ENCODE measurements at places on chromosomes 5 and 9. TPM values are rescaled to one million over a fixed set of nuclear protein-coding genes. Genes with fewer than 3 reads are reported as not detected.

The KIF4B gene
- not detected for total RNA-seq

The CMYA5 gene
- 0.16 TPM for total RNA-seq

DNA sequence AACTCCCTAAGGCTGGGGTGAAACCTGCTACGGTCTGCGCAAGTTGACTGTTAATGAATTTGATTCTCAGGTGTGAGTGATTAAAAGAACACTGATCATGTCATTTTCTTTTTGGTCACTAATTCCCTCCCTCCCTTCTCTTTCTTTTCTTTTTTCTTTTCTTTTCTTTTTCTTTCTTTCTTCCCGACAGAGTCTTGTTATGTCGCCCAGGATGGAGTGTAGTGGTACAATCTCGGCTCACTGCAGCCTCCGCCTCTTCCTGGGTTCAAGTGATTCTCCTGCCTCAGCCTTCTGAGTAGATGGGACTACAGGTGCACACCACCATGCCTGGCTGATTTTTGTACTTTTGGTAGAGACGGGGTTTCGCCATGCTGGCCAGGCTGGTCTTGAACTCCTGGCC is 2.6 kb downstream of the ANXA1 start:
- no peak for DNase-seq
- peak overlapping the region; percentile 91 for H3K27ac ChIP-seq
- H3K4me3 ChIP-seq: peak overlapping the region; percentile 72
- H3K27me3 ChIP-seq: no peaks in the 10 kb centered on the region
- peaks cover 80% of the 10 kb centered on the region for H3K4me1 ChIP-seq
- peaks cover 16% of the 10 kb centered on the region for H3K36me3 ChIP-seq

- DNase-seq: no peak
- peak overlapping the region; percentile 92 for H3K4me3 ChIP-seq
- peak overlapping the region; percentile 94 for H3K27ac ChIP-seq
- H3K36me3 ChIP-seq: peaks cover 39% of the 10 kb centered on the region
- H3K27me3 ChIP-seq: no peaks in the 10 kb centered on the region
- H3K4me1 ChIP-seq: peaks cover 51% of the 10 kb centered on the region
Observed at GRCh38 chr5:180806351-180807011, 3.9 kb upstream of the MGAT1 start.

GRCh38 chr5:89493414-89493813 is 610.4 kb upstream of the MEF2C start:
- H3K4me1 ChIP-seq: no peaks in the 10 kb centered on the region
- no peak overlapping the region for H3K4me3 ChIP-seq
- no peaks in the 10 kb centered on the region for H3K27me3 ChIP-seq

DNA sequence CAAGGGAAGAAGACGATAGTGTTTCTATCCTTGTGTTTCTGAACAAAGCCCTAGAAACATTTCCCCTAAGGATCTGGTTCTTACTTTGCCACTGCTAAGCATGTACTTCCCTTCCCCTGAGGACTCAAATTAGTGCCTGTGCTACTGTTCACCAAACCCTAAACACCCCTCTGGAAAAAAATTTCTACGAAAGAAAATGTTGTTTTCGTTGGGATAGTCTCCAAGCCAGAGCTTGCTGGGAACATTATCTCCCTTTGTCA is 294.6 kb downstream of the BNC2 start:
- H3K27me3 ChIP-seq: peaks cover 9% of the 10 kb centered on the region
- no peaks in the 10 kb centered on the region for H3K36me3 ChIP-seq
- H3K27ac ChIP-seq: no peak overlapping the region
- no peak for DNase-seq
- H3K4me1 ChIP-seq: no peaks in the 10 kb centered on the region
- H3K4me3 ChIP-seq: no peak overlapping the region

DNA sequence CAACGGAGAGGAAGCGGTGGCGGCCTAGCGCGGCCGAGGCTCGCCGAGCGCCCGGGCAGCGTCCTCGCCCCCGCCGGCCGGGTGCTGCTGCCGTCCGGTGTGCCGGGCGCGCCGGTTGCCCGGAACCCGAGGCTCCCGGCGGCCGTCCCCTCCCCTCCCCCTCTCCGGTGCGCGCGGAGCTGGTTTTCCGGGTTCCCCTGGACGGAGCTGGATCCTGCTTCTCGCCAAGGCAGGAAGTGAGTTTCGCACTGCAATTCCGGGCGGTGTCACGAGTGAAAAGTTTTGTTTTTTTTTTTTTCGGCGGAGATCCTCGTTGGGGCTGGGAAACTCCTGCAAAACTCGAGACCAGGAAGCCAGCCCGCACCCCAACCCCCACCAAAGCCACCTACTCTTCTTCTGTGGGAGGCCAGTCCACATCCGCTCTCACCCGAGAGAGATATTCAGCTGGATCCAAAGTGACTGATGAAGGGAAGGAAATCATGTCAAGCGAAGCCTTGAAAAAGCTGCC is at the start of gene ERBIN:
Gene ERBIN (plus strand): TSS at position 300 of the 508 bp plus-strand sequence. CDS start 66,144 bp downstream, outside the sequence.
- H3K4me3 ChIP-seq: peak within 1 kb of the TSS; percentile 90
- H3K27me3 ChIP-seq: no peaks in the 10 kb centered on the region
- H3K36me3 ChIP-seq: peaks cover 14% of the 10 kb centered on the region
- peak; percentile 68 for DNase-seq

- DNase-seq: no peak
- peaks cover 7% of the 10 kb centered on the region for H3K27me3 ChIP-seq
- H3K27ac ChIP-seq: no peak overlapping the region
- no peak overlapping the region for H3K4me3 ChIP-seq
Observed at GRCh38 chr5:150587856-150588595, 52.4 kb upstream of the SYNPO start.

DNA sequence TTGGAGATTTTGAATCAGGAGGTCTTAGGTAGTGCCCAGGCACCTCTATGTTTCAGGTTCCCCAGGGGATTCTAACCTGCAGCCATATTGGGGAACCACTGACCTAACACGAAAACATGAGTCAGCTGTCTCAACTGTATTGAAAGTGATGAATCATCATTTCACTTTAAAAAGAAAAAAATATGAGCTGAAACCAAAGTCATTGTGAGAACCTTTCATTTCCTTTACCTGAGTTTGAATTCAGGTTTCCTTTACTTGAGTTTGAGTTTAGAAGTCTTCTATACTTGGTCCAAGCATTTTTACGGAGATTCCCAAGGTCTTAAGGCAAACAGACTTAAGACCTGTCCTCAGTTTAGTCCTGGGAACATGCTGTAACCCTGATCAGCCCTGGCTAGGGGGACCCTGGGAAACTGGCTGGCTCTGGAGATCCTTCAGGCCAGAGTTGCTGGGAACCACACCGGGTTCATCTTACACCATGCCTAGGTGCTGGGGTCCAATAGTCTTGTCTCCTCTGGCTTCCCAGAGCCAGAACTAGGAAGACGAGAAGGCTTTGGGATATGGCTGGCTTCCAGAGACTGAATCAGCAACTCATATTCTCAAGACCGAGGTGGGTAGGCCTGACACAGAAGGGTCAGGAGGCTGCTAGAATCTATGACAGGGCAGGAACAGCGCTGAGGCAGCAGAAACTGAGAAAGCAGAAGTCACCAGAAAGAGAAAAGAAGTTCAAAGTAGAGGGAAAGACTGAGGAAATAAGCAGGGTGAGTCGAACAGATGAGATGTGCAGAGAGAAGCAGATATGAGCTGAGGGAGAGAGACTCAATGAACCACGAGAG is 16.4 kb upstream of the PDCD1LG2 start:
- no peak overlapping the region for H3K27ac ChIP-seq
- H3K4me1 ChIP-seq: peaks cover 11% of the 10 kb centered on the region
- H3K4me3 ChIP-seq: no peak overlapping the region
- H3K27me3 ChIP-seq: no peaks in the 10 kb centered on the region
